ENCODE measurements at places on chromosomes 12 and 14.

- DNase-seq: peak; percentile 91
These were observed 20.8 kb downstream of the SNRNP35 start for GRCh38 chr12:123478762-123479161.

DNA sequence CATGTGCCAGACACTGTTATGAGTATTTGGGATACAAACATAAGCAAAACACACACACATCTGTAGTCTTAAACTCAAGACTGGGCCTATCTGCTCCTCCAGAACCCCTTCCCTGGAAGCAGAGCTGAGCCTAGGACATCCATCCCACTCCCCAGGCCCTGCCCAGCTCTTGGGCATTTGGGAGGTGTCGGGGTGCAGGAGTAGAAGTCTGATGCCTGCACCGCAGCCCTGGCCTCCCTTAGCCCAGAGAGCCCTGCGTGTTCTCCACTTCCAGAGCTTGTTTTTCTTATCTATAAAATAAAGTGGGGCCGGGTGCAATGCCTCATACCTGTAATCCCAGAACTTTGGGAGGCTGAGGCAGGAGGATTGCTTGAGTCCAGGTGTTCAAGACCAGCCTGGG lies 11.7 kb downstream of the HSP90AA1 start:
- DNase-seq: no peak

DNA sequence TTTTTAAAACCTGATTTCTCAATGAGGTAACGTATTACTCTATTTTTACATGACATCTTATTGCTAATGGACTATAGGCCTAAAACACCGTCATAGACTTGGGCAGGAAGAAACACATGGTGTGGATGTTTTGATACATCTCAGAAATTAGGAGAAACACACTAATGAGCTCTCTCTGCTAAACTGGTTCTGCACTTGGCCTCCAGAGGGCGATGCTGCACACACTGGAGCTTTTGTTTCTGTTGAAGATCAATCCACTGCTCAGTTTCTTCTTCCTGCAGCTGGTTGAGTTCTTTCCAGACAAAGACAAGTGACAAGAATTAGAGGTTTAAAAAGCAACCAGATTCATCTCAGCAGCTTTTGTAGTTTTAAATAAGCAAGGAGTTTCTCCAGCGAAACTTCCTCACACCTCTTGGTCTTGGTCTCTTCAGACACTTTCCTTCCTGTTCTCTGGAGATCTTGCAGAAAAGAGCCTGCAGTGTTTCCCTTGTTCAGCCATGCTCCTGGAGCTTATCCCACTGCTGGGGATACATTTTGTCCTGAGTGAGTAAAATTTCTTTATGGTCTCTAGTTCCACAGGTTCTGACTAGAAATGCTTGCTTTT lies 178.5 kb upstream of the OR4E1 start:
- peak; percentile 75 for DNase-seq

DNA sequence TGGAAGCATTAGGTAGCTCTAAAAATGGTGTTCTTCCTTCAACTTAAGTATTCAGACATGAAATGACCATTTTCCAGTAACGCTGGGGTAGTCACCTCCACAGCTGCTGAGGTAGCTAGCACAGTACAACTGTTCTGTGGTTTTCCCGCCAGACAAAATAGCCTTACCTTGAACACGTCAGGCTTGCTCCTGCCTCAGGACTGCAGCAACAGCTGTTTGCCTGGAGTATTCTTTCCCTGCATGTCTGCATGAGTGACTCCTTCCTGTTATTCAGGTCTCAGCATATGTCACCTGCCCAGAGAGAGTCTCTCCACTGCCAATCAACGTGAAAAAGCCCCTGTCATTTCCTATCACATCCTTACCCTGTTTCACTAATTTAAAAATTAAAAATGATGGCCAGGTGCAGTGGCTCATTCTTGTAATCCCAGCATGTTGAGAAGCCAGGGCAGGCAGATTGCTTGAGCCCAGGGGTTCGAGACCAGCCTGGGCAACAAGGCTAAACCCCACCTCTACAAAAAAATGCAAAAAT lies 37.9 kb downstream of the WDR89 start:
- DNase-seq: no peak

DNA sequence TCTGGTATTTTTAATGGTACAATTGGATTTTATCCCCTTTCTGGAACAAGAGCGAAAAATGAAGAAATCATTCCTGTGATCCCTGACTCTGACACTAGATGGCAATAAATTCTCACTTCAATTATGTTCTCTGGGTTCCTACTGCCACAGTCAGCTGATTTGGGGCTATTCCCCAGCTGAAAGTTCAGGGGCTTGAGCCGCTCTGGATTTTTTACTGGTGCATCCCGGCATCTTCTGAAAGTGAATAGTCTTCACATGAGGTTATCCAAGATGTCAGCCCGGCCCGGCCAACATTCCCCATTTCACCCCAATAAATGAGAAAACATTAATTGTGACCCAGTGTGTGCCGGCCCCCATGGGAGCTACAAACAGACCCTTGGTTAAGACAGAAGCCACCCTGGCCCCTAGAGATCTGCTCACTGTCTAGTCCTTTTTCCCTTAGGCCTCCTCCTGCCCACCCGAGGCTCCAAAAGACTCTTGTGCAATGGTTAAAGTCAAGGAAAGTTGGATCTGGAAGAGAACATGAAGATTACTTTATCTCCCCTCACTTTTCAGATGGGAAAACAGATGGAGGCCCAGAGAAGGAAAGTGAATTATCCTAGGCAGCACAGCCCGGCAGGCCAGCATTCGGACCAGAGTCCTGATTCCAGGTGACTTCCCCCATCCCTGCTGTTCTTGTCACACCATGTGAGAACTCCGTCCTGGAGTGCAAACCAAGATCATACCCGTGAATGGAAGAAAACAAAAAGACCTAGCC lies 20.8 kb downstream of the CKAP4 start:
- DNase-seq: peak; percentile 74

DNA sequence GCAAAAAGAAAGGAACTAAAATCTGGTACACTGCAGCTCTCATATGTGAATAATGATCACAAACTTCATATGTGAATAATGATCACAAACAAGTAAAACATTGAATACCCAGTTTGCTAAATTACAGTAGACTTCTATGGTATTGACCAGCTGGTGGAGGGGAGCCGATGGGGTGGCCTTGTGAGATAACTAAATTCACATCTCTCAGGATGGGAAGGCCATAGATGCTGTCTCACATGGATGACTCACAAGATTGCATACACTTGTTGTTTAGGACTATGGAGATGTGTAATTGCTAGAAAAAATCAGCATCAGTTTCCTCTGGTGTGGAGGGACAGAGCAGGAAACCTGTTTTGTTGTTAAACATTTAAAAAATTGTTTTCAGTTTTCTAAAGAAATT lies 49.2 kb downstream of the ACACB start:
- DNase-seq: no peak

GRCh38 chr12:111570084-111570961 lies 28.8 kb downstream of the ATXN2 start:
- no peak for DNase-seq

- no peak for DNase-seq
These were observed 1145.2 kb downstream of the AACS start for GRCh38 chr12:126210448-126210847.

DNA sequence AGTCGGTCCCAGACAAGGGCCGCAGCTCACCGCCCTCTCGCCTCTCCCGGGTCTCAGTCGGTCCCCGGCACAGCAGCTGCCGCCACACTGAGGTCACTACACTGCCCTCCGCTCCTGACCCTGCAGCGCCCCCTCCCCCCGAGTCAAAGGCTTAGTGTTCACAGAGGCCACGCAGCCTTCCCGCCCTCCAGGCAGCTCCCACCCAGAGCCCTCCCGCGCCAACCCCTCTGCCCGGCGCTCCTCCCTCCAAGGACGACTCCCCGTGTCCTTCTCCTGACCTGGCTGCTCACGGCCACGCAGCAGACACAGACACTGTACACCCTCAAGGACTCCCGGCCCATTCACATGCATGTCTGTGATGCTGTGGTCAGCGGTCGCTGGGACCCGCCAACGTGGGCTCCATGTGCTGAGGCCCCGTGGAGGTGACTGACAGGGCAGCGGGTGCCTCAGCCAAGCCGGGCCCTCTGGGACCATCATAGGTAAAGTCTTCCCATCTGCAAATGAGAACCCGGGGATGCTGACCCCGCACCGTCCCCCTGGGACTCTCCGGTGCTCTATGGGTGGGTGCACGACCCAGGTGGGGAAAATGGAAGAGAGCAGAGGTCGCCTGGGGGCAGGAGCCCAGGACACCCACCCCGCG lies 16.3 kb upstream of the GALNT9 start:
- no peak for DNase-seq

DNA sequence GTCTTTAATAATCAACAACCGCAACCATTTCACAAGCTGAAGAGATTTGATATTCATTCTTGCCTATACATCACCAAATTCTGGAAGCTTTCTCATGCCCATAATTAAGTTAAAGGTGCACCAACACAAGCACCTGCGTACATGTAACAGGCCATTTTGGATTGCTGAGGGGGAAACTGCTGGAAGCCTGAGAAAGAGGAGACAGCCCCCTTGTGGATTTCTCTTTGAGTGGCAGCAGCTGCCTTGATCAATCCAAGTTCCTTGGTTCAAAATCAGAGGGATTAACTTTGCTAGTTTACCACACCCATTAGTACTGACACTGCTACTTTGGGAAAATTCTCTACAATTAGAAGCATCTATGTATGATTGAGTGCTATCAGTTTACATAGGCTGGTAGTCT lies 321.1 kb downstream of the NOVA1 start:
- DNase-seq: no peak

GRCh38 chr12:72148709-72149108 lies 123.5 kb upstream of the TRHDE start:
- no peak for DNase-seq

- no peak for DNase-seq
These were observed 10.0 kb downstream of the VWF start for GRCh38 chr12:6114476-6114870.

- DNase-seq: peak; percentile 85
These were observed 48.0 kb downstream of the NTN4 start for GRCh38 chr12:95742586-95742985.

- no peak for DNase-seq
These were observed 127.6 kb upstream of the EVL start for GRCh38 chr14:99937475-99938244.

GRCh38 chr12:90170740-90171139 lies 462.1 kb upstream of the ATP2B1 start:
- DNase-seq: no peak

DNA sequence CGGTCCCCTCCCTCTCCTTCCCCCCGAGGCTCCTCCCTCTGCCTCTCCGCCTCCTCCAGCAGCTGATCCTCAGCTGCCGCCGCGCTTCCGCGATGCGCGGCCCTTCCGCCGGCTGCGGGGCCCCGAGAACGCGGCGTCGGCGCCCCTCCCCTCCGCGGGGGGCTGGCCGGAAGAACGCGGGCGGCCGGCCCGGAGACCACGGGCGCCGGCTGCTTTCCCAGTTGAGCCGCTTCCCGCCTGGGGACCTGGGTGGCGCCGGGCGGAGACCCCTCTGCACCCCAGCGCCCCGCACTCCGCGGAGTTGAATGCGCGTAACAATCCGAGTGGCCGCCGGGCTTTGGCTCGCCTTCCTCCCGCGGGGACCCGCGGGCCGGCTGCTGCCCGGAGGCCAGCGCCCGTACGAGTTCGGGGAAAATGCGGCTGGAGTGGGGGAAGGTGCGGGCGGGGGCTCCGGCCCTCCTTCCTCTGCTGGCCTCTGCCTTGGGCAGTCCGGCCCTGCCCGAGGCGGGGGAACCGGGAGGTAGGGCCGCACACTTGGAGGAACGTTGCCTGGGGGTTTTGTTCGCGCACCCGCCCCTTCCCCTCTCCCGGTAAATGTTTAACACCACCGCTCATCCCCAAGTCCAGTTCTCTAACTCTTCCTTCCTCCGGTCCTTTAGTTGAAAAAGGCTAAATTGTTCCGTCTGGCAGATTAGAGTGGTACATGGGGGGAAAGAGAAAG lies 393 bp upstream of the DCAF5 start:
- peak; percentile 95 for DNase-seq

GRCh38 chr14:40371011-40371410 lies 938.8 kb upstream of the FBXO33 start:
- DNase-seq: no peak

DNA sequence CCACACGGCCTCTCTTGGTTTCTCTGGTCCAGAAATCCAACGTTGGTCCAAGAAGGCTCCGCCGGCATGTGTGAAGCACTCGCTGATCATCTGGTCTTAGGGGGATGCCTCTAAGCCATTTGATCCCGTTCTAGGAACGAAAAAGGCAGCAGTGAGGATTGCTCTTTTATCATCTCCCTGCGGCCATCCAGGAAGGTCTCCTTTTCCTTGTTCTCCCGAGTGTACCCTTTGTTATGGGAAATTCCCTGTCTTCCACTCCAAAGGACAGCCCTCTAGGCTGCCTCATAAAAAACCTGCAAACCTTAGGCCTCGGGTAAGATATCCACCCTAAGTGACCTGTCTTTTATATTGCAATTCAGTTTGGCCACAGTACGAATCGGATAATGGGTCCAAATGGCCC lies 85.8 kb downstream of the TMTC3 start:
- DNase-seq: no peak

- DNase-seq: no peak
These were observed 4.0 kb upstream of the OR6S1 start for GRCh38 chr14:20645481-20645880.

- peak; percentile 96 for DNase-seq
These were observed 20.7 kb upstream of the NEK9 start for GRCh38 chr14:75147423-75148071.

- peak; percentile 91 for DNase-seq
These were observed 36.2 kb upstream of the ATP23 start for GRCh38 chr12:57904848-57905811.
